ENCODE measurements at places on chromosomes 12 and 14. TPM values are rescaled to one million over a fixed set of nuclear protein-coding genes. Genes with fewer than 3 reads are reported as not detected.

Gene RNF31
- 14.4 TPM for polyA plus RNA-seq

Gene KRT71
- not detected for polyA plus RNA-seq

Gene PSMB5
- 332 TPM for polyA plus RNA-seq

Gene SALL2
- 2.1 TPM for polyA plus RNA-seq

Gene CCDC184
- polyA plus RNA-seq = 0.25 TPM

Gene CCDC197
- polyA plus RNA-seq = not detected

Gene ST8SIA1
- 0.70 TPM for polyA plus RNA-seq

Gene GLIPR1
- polyA plus RNA-seq = 74.1 TPM

Gene SIX6
- not detected for polyA plus RNA-seq

Measured in mammary epithelial cell (primary cell).